Hematopoietic multipotent progenitor cell treated with erythropoietin and hydrocortisone succinate and interleukin-3 and kit ligand, for 15 days (in vitro differentiated cells): ENCODE measurements at places on chromosomes 3 and 15.

- DNase-seq, result no peak
Measured at GRCh38 chr3:171984883-171985282, 54.5 kb upstream of the FNDC3B start.

- no peak for DNase-seq
Measured at GRCh38 chr3:63910891-63911290, 1.3 kb downstream of the SCAANT1 start.

DNA sequence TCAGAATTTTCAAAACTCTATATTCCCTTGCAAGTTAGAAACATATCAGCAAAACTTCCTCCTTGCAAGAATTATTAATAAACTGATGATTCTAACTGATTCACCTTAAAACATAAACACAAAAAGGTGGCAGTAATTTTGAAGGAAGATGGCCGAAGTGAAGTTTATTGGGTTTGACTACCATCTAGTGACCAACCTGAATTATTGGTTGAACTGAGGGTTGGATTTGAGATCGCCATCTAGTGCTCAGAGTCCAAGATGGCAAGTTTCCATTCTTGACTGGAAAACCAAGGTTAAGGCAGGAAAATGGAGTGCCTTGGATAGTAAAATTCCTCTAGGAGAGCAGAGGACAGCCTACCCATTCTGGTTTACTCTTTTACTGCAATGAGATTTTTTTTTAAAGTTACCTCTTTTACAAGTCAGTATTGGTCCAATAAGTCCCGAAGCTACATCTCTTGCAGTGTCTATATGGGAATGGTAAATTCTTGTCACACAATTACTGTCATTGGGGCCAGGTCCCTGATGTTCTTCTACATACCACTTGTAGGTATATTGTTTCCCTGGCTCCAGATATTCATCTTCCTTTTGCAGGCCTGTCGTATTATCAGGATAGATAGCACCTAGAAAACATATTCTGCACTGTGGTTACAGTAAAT, 51.6 kb upstream of the CP start:
- DNase-seq, result peak; percentile 69

DNA sequence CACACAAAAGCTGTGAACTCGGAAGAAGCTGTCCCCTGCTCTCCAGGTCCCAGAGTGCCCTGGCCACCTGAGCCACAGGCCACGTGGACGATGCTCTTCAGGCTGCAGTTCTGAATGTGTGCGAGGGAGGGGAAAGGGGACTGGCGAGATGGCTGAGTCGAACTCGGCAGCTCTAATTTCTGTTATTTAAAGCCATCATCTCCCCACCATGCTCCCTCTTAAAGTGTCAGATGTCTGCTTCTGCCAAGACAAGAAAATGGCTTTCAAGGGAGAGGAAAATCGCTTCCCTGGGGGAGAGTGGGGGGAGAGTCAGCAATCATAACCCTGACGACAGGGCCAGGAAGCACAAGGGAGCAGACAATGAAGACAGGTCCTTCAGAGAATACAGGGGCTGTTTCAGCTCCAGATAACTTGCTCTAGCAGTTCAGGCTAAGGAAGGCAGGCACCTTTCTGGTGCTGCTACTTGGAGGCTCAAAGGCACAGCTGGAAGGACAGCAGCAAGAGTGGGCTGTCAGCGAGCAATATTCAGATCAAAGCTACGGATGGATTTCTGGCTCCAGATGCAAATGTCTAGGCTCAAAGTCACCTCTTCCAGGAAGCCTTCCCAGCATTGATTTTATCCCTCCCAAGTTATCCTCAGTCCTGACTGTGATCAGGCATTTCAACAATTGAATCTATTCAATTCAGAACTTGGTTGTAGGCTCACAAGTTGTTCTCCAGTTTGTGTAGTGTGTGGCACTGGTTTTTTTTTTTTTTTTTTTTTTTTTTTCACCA, 15.5 kb upstream of the CCDC33 start:
- DNase-seq, result no peak

DNA sequence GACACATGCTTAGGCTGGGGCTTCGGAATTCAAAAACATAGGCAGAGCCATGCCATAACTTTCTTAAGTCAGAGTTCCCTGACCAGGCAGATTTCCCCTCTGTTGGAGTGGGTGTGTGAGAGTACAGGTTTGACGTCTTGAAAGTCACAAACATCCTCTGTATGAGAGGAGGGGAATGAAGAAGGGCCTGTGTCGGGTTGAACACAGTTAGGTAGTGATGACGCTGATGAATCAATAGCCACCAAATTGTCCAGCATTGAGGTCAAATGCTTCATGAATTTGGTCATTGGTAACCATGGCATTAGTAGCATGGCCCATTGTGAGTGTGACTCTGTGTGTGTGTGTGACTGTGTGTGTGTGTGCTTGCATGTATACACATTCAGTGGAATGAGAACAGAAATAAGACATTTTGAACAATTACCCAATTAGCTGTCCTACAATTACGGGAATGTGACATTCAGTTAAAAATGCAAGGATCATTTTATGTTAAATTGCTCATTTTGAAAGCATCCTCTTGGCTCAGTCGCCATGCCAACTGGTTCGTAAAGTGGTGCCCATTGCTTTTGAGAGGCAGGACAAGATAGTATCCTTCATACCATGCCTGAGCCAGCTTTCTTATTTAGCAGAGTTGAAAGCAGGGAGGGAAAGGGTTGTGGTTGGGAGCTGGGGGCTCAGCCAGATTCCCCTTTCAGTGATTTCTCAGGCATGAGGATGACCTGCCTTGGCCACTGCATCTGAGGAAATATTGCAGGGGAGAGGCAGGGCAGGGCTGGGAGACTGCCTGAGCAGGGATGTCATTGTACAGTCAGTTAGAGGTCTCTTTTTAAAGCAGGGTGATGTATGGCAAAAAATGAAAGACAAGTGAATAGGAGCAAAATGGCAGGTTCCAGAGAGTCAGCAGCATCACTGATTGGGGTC, 35.4 kb downstream of the RBP2 start:
- DNase-seq, result no peak

GRCh38 chr3:84601303-84601702, 357.5 kb upstream of the CADM2 start:
- no peak for DNase-seq

- DNase-seq, result no peak
Measured at GRCh38 chr3:12280357-12280806, 8.5 kb upstream of the PPARG start.

DNA sequence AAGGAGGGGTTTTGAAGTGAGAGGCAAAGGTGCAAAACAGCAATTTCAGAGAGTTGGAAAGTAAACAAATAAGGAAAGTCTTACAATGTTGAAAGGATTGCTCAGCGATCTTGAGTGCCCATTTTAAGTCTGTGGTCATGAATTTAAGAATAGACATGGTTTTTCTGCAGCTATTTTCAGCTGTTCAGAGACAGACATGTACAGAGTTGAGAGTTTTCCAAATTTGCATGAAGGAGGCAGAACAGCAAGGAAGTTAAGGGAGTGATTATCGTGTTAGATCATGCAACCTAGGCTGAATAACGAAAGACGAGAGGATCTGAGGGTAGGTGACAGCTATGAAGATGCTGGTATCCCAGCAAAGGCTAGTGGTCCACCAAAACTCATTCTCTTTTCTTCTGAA, 37.2 kb downstream of the DET1 start:
- no peak for DNase-seq

GRCh38 chr3:49119439-49119838, 1.2 kb downstream of the USP19 start:
- no peak for DNase-seq

DNA sequence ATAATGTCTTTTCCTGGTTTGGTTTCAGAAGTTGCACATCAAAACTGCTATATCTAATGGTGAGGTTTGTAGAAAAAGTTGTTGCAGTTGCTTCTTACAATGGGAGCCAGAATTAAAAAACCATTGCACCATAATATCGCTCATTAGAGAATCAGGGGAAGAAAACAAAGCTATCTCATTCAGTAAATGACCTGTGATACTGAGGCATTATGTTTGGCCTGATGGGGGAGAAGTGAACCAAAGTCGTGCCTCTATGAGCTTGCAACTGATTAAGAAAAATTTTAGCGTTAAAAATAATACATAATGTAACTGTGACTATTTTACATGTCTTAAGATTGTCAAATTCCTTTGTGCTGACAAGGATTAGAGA, 60.2 kb upstream of the ARHGEF26 start:
- DNase-seq, result no peak

- DNase-seq, result no peak
Measured at GRCh38 chr3:44104043-44104442, 137.6 kb upstream of the TOPAZ1 start.

- DNase-seq, result no peak
Measured at GRCh38 chr3:181955566-181955965, 243.8 kb downstream of the SOX2 start.

DNA sequence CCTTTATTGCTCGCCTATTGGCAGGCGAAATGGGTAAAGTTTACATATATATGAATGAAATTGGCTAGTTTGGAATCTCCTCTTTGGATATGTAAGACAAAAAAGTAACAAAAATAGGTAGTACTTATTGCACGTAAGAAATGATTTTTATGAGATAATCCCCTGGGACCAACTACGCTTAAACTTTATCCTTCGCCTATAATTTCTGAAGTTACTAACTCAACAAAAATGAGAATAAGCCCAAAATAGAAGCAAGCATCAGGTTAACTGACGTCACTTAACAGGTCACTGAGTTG, 438 bp upstream of the SLC49A4 start:
- DNase-seq, result no peak

GRCh38 chr3:147403511-147403910, 2.8 kb downstream of the ZIC4 start:
- no peak for DNase-seq

GRCh38 chr3:86451749-86452148, 539.2 kb downstream of the VGLL3 start:
- DNase-seq, result no peak

GRCh38 chr15:33975022-33975565, 6.8 kb downstream of the CHRM5 start:
- no peak for DNase-seq
